ENCODE measurements at places on chromosomes 1 and 21.

GRCh38 chr1:19209439-19209989 is 552 bp downstream of the UBR4 start:
- DNase-seq: peak; percentile 56
- no peaks in the 10 kb centered on the region for H3K27me3 ChIP-seq
- peak overlapping the region; percentile 92 for H3K27ac ChIP-seq
- peaks cover 48% of the 10 kb centered on the region for H3K4me1 ChIP-seq

DNA sequence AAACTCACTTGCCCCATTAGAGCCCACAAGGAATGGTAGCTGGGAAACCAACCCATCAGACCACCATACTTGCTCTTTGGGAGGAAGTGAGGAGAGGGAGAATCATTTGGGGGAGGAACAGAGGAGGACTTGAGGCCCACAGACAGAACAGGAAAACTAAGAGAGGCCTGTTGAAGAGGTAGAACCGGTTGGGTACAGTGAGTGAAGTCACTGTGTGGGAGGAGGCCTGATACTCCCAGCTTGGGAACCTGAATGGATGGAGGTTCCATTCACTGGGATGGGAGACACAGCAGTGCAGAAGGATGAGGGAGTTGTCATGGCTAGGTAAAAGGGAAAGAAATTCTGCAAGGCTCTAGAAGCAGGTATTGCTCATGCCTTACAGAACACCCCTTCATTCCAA is 63.4 kb upstream of the PSEN2 start:
- DNase-seq: no peak
- H3K4me1 ChIP-seq: no peaks in the 10 kb centered on the region
- H3K27ac ChIP-seq: no peak overlapping the region
- H3K4me3 ChIP-seq: no peak overlapping the region
- no peaks in the 10 kb centered on the region for H3K27me3 ChIP-seq

GRCh38 chr1:2611621-2612437 is 21.0 kb downstream of the MMEL1 start:
- H3K27ac ChIP-seq: no peak overlapping the region
- no peak overlapping the region for H3K4me3 ChIP-seq
- H3K27me3 ChIP-seq: no peaks in the 10 kb centered on the region
- DNase-seq: peak; percentile 9

- H3K27ac ChIP-seq: no peak overlapping the region
- no peak overlapping the region for H3K4me3 ChIP-seq
- H3K36me3 ChIP-seq: no peaks in the 10 kb centered on the region
- DNase-seq: no peak
Observed at GRCh38 chr1:245648749-245649522, 494.2 kb downstream of the KIF26B start.

GRCh38 chr1:229158341-229158921 is 112.5 kb upstream of the RAB4A start:
- H3K4me1 ChIP-seq: peaks cover 9% of the 10 kb centered on the region
- DNase-seq: peak; percentile 46
- H3K4me3 ChIP-seq: no peak overlapping the region
- H3K36me3 ChIP-seq: no peaks in the 10 kb centered on the region
- no peaks in the 10 kb centered on the region for H3K27me3 ChIP-seq

DNA sequence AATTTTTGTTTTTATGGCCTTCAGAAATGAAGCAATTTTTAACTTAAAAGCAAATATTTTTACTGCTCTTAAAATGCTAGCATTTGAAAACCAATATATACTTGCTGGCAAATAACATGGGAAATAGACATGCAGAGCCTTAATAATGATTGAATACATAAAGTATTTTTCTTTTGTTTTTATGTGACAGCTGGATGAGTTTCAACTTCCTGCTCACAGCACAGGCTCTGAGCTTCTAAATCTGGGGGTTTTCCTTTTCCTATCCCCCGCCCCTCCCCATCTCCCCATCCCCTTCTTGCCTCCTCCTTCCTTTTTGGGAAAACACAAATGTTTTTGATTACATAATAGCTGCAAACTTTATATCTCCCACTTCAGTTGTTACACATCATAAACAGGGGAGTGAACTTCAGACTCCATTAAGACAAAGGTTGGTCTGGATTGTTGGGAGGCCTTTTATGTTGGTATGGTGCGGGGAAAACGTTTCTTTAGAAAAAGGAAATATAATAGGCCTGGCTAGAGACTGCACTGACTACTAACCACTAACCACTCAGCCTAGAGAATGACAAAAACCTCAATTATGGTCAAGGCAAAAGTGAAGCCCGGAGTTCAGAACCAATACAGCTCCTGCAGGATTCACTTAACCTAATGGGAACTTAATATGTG is 116.1 kb upstream of the GORAB start:
- no peaks in the 10 kb centered on the region for H3K36me3 ChIP-seq
- H3K4me1 ChIP-seq: peaks cover 7% of the 10 kb centered on the region
- DNase-seq: no peak
- H3K4me3 ChIP-seq: no peak overlapping the region

GRCh38 chr1:151714820-151715725 is 1.5 kb downstream of the CELF3 start:
- peaks cover 12% of the 10 kb centered on the region for H3K4me1 ChIP-seq
- no peak for DNase-seq
- no peaks in the 10 kb centered on the region for H3K36me3 ChIP-seq
- no peaks in the 10 kb centered on the region for H3K27me3 ChIP-seq
- H3K27ac ChIP-seq: no peak overlapping the region

- no peak for DNase-seq
- H3K36me3 ChIP-seq: no peaks in the 10 kb centered on the region
- H3K27me3 ChIP-seq: no peaks in the 10 kb centered on the region
- peak overlapping the region; percentile 67 for H3K27ac ChIP-seq
Observed at GRCh38 chr1:87958716-87959115, 630.0 kb downstream of the LMO4 start.

- H3K4me3 ChIP-seq: no peak overlapping the region
- no peak for DNase-seq
- no peaks in the 10 kb centered on the region for H3K4me1 ChIP-seq
- H3K27ac ChIP-seq: no peak overlapping the region
Observed at GRCh38 chr21:42213082-42213774, 5.7 kb upstream of the ABCG1 start.

- peak overlapping the region; percentile 65 for H3K4me3 ChIP-seq
- peak overlapping the region; percentile 92 for H3K27ac ChIP-seq
- H3K36me3 ChIP-seq: no peaks in the 10 kb centered on the region
- peaks cover 11% of the 10 kb centered on the region for H3K4me1 ChIP-seq
Observed at GRCh38 chr1:94925004-94925403, 1.9 kb downstream of the CNN3 start.

DNA sequence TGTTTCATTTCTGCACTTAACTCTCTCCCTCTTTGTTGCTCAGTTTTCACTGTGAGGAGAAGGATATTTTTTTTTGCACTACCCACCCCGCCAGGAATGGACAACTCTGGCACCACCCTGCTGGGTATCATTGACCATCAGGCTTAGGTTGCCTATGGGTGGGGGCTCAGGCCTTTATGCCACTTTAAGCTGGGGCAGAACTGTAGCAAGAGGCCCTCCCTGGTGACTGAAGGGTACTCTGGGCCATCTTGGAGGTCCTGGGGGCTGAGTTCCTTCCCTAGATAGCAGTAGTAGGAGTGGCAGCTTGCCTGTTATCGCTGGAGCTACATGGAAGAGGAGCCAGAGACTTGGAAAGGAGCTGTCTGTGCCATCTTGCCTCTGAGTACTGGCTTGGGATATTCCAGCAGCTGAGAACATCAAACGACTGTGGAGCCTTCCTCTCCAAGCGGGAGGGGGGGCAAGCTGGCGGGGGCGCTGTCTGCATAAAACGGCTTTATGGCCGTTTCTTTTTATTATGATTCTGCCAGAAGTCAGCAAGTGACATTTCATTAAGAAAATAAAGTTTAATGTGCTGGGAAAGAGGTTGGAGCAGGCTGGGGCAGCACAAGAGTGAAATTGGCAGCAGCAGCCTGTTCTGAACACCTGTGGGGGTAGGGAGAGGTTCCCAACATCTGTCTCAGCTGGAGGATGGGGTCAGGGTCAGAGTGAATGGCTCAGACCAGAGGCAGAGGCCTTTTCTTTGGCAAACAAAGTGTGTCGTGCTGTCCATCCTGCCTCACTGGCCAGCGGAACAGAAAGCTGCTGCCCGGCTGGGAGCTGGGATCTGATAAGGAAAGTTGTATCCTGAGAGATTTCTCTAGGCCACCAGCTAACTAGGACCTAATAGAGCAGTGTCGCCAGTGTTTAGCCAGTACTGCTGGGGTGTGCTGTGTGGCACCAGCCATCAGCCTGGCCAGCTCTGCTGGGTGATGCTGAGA is 32.9 kb downstream of the TMEM53 start:
- no peak overlapping the region for H3K27ac ChIP-seq
- H3K27me3 ChIP-seq: no peaks in the 10 kb centered on the region
- H3K4me1 ChIP-seq: peaks cover 5% of the 10 kb centered on the region

DNA sequence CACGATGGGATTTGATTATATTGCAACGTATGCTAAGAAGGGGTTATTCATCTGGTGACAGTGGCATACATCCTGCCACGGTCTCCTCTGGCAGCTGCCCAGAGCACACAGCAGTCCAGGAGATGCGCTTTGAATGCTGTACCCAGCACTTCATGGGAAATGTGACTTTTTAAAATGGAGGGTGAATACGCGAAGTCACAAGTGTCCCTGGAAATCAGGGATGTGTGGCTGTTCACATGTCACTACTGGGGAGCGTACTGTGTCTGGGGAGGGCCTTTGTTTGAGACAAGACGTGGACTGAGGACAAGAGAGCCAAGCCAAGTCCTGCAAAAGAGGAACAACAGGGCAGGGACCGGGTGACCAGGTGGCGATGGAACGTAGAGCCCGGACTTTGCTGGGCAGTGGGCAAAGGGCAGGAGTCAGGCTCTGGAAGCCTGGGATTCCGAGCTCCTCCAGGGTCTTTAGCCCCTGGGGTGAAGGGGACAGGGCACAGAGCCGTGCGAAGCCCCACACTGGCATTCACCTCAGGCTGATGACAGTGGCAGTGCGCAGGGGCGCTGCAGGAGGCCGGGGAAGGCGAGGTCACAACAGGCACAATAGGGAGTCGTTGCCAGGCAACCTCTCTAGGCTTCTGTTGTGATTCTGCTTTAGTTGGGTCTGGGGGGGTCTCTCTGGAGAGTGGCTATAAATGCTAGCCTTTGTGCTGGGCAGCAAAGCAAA is 11.4 kb upstream of the ZBTB21 start:
- no peaks in the 10 kb centered on the region for H3K36me3 ChIP-seq
- no peak for DNase-seq
- no peaks in the 10 kb centered on the region for H3K27me3 ChIP-seq
- no peak overlapping the region for H3K4me3 ChIP-seq

DNA sequence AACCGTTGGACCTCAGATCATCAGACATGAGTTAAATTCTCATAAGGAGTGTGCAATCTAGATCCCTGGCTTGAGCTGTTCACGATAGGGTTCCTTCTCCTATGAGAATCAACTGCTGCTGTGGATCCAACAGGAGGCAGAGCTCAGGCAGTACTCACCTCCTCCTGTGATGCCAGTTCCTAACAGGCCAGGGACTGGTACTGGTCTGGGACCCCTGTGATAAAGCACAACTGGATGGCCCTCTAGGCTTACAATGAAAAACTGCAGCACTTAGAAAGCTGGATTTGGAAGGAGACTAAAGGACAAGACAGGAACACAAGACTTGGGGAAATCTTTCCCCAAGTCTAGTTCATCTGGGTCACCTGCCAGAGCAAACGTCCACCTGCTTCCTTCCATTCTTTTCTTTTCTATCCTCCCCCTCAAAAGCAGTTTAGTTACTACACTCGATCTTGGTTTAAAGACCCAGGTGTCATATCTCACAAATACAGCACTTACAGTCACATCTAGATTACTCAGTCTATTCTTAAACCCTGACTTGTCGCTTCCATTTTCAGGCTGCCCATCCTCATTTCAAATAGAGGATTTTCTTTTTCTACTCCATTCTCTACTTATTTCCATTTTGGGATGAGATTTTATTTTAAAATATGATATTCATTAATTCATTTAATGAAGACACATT is 59.8 kb downstream of the PTPN14 start:
- H3K36me3 ChIP-seq: no peaks in the 10 kb centered on the region
- DNase-seq: no peak
- no peak overlapping the region for H3K4me3 ChIP-seq

DNA sequence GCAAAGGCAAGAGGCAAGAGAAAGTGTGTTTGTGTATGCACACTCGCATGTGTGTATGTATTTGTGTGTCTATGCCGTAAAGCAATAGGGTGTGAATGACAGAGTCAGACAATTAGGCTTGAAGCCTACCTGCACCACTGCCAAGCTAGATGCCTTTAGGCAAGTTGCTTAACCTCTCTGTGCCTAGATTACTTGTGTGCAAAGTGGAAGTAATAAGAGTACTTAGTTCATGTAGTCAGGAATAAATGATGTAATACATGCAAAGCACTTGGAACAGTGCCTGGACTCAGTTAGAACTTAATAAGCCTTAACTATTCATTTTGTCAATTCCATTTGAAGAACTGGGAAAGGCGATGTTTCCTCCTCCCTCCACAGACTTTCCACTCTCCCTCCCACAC is 31.7 kb downstream of the LAMB3 start:
- H3K27ac ChIP-seq: no peak overlapping the region
- H3K4me1 ChIP-seq: peaks cover 18% of the 10 kb centered on the region
- H3K4me3 ChIP-seq: no peak overlapping the region
- H3K36me3 ChIP-seq: no peaks in the 10 kb centered on the region
- no peak for DNase-seq
- no peaks in the 10 kb centered on the region for H3K27me3 ChIP-seq

- H3K4me1 ChIP-seq: no peaks in the 10 kb centered on the region
- H3K36me3 ChIP-seq: no peaks in the 10 kb centered on the region
- no peak for DNase-seq
- H3K27ac ChIP-seq: no peak overlapping the region
Observed at GRCh38 chr1:93738075-93738622, 56.5 kb upstream of the BCAR3 start.

- no peaks in the 10 kb centered on the region for H3K4me1 ChIP-seq
- H3K36me3 ChIP-seq: no peaks in the 10 kb centered on the region
- no peak overlapping the region for H3K4me3 ChIP-seq
Observed at GRCh38 chr1:31683997-31684396, 19.8 kb downstream of the COL16A1 start.

DNA sequence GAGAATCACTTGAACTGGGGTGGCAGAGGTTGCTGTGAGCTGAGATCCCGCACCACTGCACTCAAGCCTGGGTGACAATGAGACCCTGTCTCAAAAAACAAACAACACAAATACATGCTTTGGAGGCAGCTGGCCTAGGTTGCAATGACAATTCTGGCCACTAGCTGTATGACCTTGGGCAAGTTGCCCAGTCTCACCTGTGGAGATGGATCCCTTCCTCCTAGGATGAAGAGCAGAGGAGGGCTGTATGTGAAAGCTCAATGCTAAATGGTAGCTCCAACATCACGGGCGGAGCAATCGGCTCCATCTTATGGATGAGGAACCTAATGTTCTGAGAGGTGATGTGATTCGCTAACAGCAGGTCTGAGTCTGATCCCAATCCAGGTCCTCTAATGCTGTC is 20.6 kb downstream of the ADORA1 start:
- DNase-seq: no peak
- H3K27ac ChIP-seq: no peak overlapping the region
- H3K4me1 ChIP-seq: peaks cover 71% of the 10 kb centered on the region
- H3K4me3 ChIP-seq: no peak overlapping the region
- no peaks in the 10 kb centered on the region for H3K36me3 ChIP-seq
- no peaks in the 10 kb centered on the region for H3K27me3 ChIP-seq

- no peaks in the 10 kb centered on the region for H3K4me1 ChIP-seq
- no peaks in the 10 kb centered on the region for H3K27me3 ChIP-seq
- no peak overlapping the region for H3K4me3 ChIP-seq
- no peaks in the 10 kb centered on the region for H3K36me3 ChIP-seq
Observed at GRCh38 chr1:57133686-57134085, 167.9 kb upstream of the C8B start.

- no peak overlapping the region for H3K27ac ChIP-seq
- H3K27me3 ChIP-seq: no peaks in the 10 kb centered on the region
- peaks cover 8% of the 10 kb centered on the region for H3K4me1 ChIP-seq
- no peak overlapping the region for H3K4me3 ChIP-seq
- no peak for DNase-seq
- no peaks in the 10 kb centered on the region for H3K36me3 ChIP-seq
Observed at GRCh38 chr1:204873714-204874113, 3.1 kb downstream of the NFASC start.
